ENCODE measurements at places on chromosomes 5 and 9.

DNA sequence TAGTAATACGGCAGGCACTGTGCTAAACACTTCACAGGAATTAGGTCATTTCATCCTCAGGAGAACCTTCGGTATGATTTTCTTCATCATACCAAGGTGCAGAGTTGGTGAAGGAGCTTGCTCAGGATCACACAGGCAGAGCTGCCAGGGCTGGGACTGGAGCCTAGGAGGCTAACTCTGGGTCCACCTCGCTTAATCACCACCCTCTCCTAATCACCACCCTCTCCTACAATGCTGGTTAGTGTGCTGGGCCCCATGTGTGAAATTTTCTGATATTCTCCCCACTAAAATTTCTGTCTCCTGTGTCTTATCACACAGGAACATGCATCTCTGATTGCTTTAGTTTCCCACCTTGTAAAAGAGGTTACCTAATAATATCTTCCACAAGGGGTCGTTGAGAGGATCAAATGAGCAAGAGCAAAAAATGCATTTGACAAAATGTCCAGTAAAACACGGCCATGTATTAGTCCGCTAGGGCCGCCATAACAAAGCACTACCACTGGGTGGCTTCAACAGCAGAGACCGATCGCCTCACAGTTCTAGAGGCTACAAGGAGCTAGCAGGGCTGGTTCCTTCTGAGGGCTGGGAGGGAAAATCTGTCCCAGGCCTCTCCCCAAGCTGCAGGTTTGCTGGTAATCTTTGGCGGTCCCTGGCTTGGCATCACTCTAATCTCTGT is 128.2 kb upstream of the NFIB start:
- DNase-seq: no peak

DNA sequence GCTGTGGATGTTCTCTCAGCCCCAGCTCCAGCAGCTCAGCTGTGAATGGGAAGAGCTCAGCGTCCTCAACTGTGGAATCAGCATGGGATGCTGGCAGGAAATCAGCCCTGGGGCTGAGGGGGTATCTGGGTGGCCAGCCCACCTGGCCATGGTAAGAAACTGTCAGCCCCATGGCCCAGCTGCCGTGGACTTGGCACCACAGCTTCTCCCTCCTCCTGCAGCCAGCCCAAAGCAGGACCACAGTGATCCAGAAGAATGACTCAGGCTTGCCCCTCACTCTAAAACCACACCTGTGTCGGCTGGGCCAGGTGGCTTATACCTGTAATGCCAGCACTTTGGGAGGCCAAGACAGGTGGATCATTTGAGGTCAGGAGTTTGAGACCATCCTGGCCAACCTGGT is 48.0 kb downstream of the SAR1B start:
- DNase-seq: no peak

GRCh38 chr5:178605788-178606187 is 15.6 kb upstream of the COL23A1 start:
- DNase-seq: no peak

- DNase-seq: no peak
Observed at GRCh38 chr9:69056191-69056815, 20.8 kb downstream of the FXN start.

- DNase-seq: no peak
Observed at GRCh38 chr5:78845470-78845869, 139.6 kb downstream of the ARSB start.

- peak; percentile 58 for DNase-seq
Observed at GRCh38 chr5:180785121-180785781, 17.4 kb downstream of the MGAT1 start.

DNA sequence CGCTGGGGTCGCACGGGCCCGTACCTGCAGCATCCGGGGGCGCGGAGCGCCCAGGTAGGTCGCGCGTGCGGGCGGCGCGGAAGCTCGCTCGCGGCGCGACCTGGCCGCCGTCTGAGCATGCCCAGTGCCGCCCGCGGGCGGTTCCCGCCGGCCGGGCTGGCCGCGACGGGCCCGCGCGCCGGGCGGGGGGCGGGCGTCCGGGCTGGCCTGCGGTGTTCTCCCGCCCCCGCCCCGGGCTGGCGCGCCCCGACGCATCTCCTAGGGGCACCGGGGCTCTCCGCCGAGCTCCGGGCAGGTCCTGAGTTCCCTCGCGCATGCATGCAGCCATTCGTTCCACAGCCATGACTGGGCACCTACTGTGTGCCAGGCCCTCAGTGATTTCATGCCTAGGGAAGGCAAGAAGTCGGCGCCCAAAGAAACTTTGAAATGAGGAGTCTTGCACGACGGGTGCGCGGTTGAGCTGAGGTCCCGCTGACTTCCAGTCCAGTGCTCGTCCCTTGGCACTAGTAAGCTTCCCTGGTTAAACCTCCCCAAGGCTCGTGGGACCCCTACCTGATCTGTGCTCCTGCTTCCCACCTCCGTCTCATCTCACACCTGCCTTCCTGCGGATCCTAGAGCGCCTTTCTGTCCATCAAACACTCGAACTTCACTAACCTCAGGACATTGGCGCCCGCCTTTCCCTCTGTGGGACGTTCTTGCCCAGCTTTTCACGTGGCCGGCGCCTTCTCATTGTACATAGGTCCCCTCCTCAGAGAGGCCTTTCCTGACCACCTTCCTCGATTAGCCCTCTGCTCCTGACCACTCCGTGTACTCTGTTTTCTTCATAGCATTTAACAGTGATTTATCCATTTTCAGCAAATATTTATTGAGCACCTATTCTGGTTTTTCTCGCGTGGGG is at the start of gene PTPN3:
PTPN3 (minus strand) TSS at position 113 of the 898 bp plus-strand sequence. CDS start 34,873 bp downstream, outside the sequence.
- no peak for DNase-seq

DNA sequence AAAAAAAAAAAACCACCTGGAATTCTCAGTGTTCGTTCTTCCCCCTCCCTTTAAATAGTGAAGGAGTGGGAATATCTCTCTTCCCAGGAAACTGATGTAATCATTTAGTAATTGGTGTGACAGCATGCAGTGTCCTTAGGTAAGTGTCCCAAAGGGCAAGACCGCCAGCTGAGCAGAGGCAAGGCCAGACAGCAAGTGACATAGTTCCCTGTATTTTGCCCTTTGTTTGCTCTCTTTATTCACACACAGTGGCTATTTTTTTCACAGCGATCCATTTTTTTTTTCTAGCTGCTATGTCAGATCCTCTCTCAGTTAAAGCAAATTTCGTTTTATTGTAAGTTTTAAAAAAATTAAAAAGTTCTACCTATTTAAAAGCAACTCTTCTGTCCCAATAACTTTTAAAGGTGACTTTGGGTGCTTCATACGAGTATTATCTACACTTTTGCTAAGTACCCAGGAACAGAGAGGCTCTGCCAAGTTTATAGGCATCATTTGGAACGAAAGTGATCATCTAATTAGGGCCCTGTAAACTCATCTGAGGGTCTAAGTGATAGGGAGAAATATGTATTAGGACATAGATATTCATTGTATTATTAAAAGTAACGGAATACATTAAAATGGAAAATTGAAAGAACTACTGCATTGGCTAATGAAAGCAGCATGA is 98.2 kb upstream of the ALDH1A1 start:
- DNase-seq: no peak

GRCh38 chr5:1642621-1643061 is 118.9 kb upstream of the LPCAT1 start:
- DNase-seq: no peak

DNA sequence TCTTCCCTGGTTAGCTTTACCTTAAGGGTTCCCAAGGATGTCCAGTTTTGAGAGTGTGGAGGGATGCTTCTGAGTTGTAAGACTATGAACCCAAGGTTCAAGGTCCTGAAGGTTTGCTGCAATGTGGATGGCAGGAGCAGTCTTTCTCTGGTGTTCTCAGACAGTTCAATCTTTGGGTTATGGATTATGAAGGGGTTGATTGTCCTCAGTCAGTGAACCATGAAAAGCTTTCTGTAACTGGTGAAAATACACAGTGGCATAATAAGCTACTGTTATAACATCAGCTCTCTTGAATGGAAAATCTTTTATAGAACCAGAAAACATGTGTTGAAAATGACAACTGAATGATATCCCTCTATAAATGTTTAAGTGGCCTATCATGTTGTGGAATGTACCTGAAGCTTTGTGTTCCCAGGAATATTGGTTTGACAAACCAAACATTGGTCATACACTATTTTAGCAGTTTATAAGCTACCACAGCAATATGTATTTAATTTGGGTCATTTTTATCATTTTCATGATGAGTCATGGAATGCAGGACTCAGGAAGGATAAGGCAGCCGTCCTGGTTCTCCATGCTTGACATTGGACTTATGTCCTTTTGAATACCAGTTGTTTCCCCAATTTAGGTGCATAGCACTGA is 1041.8 kb upstream of the ARRDC3 start:
- no peak for DNase-seq

GRCh38 chr5:110401881-110402280 is 324.6 kb downstream of the TMEM232 start:
- DNase-seq: no peak

DNA sequence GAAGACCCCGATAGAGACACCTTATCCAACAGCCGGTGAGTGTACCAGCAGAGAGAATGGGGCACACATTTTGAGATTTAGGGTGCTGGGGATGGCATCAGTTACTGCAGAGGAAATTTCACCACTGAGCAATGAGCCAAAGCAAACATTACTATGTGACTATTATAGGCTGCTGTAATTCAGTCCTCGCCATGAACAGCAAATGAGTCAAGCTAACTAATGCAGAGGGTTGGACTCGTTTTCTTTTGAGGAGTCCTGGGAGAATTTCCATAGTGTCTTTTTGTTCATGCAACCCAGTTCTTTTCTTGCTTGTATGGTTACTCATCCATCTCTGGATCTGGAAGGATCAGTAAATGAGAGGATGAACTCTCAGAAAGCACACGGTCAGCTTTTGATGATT is 323.8 kb downstream of the PSAT1 start:
- DNase-seq: peak; percentile 57
